Hematopoietic multipotent progenitor cell treated with erythropoietin and hydrocortisone succinate and interleukin-3 and kit ligand, for 4 days (in vitro differentiated cells): ENCODE measurements at places on chromosomes 5 and 9.

GRCh38 chr9:2622461-2623287 lies 1.1 kb downstream of the VLDLR start:
- peak; percentile 27 for DNase-seq

DNA sequence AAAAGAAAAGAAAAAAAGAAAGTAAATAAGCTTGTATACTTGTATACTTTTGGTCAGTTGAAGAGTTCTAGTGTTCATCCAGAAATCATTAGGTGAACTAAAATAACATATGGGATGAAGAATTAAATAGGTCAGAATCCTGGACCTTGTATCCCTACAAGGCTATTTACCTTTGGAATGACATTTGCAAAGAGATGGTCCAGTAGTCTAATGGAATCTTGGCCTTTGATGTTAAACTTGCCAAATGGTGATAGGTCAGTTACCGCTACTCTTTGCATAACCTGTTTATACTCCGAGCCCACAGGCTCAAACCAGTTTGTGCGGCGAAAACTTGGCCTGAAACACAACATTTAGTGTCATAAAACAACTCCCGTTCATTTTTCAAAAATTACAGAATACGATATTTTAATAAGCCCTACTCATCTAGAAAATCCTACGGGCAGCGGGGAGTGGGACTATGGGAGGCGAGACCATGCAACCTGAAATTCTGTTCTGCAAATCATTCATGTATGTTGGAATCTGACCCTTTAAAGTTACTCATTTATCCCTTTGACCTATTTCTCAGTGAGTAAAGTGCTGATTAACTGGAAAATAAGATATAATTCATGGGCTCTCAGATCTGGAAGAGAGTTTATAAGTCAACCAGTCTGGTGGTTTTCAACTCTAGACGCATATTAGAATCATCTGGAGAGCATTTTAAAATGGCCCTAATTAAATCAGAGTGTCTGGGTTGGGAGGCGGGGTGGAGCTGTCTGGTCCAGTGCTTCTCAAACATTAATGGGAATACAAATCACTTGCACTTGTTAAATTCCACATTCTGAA lies 38.6 kb downstream of the DMGDH start:
- no peak for DNase-seq

GRCh38 chr5:169933616-169934015 lies 46.7 kb downstream of the INSYN2B start:
- DNase-seq, result no peak

DNA sequence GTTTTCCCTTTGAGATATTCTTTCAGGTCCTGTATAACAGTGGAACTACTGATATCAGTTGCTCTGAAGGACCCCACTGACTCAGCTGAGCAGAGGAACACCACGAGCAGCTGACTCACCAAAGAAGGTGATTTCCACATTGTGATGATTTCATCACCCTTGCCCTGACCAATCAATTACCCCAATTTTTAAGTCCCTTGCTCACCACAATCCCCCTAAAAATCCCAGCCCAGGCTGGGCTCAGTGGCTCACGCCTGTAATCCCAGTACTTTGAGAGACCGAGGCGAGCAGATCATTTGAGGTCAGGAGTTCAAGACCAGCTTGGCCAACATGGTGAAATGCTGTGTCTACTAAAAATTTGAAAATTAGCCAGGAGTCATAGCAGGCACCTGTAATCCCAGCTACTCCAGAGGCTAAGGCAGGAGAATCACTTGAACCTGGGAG lies 125.3 kb upstream of the ABCA1 start:
- peak; percentile 70 for DNase-seq

GRCh38 chr9:9079473-9079872 lies 1279.9 kb upstream of the DMAC1 start:
- no peak for DNase-seq

DNA sequence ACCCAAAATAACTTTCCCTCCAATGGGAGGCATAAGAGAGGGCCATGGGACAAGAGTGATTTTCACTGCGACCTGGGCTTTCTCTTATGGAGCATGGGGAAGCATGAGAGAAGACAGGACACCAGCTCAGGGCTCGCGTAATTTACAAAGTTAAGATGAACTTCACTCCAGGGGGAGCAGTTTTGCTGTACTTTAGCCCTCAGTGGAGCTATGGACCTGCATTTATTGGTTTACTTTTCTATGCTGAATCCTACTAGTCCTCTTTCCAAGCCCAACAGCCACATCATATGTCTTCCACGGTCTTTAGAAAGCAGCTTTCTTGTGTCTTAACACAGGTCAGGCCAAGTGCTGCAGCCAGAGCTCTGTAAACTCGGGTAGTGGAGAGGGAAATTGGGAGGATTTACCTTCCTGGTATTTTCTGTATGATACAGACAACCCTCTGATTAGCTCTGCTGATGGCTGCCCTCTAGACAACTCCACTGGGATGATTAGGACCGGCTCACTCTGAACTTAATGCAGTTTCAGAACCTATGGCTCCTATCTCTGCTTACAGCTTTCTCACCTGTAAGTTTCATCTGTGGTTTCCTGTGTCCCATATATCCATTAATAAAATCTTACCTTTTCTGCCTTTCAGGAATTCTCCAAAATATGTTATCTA lies 581.0 kb upstream of the RORB start:
- DNase-seq, result peak; percentile 6

- peak; percentile 1 for DNase-seq
Measured at GRCh38 chr5:120767178-120767820, 303.2 kb downstream of the PRR16 start.

DNA sequence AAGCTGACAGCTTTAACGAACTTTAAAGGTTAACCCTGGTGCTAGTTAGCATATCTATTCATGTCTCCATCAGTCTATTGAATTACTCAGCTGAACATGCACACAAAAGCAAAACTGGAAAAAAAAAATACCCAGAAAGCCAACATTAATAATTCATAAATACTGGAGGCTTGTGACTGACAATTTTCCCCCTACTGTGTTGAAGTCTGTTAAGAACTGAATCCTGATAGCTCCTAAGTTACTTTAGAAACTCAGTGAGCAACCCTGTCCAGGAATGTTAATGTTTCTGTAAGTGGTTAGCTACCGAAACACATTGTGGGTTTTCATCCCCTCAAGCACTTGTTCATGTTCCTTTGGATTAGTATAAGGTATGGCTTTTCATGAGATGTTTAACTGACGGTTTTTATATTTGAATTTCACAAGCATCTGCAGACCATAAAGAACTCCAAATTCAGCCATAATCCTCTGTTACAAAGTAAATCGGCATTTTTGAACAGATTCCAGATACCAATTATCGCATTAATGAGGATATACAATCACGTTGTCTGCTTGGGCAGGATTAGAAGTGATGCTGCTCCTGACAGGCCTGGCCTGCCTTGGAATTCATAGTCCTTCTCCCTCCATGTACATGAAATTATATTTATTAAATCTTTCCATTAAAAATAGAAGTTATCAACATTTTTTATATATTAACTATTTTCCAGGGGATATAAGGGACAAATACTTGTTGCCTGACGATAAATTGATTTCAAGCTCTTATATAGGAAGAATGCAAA lies 331.2 kb downstream of the TLE4 start:
- no peak for DNase-seq

GRCh38 chr5:113427871-113428574 lies 6.8 kb downstream of the TSSK1B start:
- no peak for DNase-seq

DNA sequence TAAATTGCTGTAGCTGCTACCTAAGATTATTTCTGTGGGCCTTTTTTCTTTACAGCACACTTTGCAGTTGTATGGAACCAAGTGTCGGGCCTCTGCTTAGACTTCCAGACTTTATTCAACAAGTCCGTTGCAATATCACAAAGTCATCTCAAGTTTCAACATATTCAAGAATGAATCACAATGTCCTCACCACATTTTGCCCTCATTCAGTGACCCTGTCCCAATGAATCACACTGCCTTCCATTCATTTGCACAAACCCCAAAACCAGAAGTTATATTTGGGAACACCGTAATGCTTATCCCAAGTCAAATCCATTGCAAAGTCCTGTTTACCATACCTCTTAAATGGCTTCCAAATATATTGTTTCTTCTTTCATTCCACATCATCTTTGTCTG lies 439.6 kb downstream of the CSNK1G3 start:
- DNase-seq, result no peak

DNA sequence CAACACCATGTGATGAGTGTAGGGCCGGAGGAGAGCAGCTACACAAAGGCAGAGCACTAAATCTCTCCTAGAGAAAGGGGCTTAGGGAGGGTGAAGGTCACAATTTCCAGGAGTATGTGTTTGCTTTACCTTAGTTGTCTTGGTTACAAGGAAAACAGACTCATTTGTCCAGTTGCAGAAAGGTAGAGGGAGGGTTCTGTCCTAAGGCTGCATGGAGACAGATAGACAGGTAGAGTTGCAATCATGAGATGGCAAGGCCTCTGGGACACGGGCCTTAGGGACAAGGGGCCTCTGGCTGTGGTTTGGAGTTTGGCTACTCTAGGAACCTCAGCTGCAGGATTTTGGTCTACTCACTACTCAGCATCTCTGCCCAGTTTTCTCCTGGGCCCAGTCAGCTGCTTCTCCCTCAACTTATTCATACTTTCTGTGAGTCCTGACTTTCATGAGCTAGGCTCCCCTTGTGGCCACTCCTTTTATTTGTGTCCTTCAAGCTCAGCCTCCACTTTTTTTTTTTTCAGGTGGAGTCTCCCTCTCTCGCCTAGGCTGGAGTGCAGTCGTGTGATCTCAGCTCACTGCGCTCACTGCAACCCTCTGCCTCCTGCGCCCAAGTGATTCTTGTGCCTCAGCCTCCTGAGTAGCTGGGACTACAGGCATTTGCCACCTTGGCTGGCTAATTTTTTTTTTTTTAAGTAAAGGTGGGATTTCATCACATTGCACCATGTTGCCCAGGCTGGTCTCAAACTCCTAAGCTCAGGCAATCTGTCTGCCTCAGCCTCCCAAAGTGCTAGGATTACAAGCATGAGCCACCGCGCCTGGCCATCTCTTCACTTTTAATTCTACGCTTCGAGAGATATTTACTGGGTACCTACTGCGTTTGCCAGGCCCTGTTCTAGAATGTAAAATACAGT lies 76.6 kb downstream of the PTPDC1 start:
- DNase-seq, result peak; percentile 43

DNA sequence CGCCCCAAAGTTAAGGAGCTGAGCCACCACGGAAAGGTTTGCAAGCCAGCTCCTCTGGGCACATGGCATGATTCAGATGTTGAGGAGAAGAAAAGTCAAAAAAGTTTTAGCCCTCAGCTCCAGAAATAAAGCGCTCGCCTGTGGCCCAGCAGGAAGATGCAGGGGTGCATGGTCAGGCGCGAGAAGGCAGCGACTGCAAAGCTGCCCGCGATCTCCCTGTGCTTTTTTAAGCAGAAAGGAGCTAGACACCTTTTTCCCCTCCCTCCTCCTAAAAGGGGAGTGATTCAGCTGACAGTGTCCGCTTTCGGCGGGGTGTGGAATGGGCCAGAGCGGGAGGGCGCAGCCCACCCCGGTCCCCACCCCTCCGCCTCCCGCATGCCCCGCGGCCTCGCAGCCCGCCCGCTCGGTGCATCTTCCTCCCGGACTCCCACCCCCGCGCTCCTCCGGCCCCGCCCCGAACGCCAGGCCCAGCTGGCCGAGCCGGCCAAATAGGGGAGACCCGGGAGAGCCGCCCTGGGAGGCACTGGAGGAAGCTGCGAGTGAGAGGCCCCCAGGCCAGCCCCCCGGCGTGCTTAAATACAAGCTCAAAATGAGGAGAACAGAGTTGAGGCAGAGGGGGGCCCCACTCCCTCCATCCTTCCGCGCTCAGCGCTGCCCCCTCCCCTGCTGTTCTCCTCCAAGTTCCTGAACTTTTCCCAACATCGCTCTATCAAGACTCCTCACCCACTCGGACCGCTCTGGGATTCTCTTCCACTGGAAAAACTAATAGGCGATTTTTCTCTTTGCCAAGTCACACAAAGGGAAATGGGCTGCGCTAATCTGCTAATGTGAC lies at the start of gene ADAMTS12:
TSS of gene ADAMTS12 (minus strand) at position 203 of the 832 bp plus-strand sequence. CDS start at position 69, 134 bp downstream.
- DNase-seq, result peak; percentile 2

DNA sequence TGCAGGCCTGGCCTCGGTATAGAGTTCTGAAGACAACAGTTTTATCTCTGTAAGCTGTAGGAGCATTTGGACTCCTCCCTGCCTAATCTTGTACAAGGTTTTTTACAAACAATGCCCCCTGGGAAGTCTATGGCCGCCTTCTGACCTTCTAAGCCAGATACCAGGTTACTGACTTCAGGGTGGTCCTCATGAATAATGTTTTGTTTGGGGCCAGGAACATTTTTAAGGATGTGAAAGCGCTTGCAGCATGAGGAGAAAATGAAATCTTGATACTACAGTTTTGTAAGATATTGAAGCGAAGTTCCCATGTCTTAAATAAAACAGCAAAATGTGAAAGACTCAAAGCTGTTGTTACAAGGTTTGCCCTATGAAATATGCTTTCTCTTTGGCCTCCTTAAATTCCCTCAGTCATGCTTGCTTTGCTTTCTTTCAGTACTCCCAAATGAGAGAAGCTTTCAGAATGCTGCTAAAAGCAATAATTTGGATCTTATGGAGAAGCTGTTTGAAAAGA lies 5.2 kb downstream of the ANKDD1B start:
- no peak for DNase-seq

- no peak for DNase-seq
Measured at GRCh38 chr5:126814721-126815404, 37.9 kb downstream of the LMNB1 start.
